ENCODE measurements at places on chromosomes 12 and 14.
A peak's percentile ranks its signal among the peaks of the same experiment; 100 is the strongest.

DNA sequence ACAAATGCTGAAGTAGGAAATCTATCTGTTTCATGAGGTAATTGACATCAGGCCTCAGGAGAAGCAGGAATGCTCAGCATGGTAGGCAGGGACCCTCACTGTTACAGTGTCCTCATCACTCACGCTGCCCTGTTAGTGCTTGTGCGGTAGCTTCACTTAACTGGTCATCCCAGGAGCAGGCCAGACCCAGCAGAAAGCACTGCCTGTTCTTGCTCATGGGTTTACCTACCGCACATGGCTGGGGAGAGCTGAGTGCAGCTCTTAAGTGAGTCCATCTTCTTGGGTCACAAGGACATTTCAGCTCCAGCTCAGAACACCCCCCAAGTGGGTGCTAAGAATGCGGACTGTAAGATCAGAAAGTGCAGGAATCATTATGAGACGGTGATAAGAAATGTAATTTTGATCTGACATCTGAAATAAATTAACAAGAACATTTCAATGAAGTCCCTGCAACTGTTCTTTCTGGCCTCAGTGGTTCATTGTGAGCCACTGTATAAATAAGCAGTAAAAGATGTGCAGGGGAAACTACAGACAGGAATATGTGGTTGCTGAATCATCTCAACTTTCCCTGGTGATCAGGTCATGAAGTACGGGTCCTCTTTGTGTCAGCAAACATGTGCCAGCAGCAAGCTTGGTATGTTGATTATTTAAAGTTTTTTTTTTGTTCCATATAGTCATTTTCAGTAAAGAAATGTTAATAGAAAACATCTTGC lies 757.7 kb upstream of the TMEM132C start:
- no peak for DNase-seq

GRCh38 chr14:69960296-69960695 lies 81.1 kb downstream of the SMOC1 start:
- no peak for DNase-seq

DNA sequence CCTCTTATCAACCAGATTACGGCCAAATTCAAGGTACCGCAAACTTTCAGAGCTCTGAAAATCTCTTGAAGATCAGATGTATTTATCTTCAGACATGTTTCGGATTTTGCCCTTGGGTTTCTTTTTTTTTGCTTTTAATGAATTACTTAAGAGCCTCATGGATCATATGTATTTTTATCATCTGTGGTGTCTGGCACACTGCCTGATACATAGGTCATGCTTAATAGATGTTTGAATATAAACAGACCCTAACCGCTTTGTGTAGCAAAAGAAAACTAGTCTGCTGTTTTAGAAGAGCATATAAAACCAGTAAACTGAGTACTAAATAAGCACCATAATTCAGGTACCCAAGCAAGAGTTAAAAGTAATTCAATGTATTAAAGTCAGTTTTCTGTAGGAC lies 20.1 kb upstream of the TBK1 start:
- DNase-seq, result no peak

GRCh38 chr12:93785249-93786010 lies 108.3 kb downstream of the CRADD start:
- peak; percentile 17 for DNase-seq

DNA sequence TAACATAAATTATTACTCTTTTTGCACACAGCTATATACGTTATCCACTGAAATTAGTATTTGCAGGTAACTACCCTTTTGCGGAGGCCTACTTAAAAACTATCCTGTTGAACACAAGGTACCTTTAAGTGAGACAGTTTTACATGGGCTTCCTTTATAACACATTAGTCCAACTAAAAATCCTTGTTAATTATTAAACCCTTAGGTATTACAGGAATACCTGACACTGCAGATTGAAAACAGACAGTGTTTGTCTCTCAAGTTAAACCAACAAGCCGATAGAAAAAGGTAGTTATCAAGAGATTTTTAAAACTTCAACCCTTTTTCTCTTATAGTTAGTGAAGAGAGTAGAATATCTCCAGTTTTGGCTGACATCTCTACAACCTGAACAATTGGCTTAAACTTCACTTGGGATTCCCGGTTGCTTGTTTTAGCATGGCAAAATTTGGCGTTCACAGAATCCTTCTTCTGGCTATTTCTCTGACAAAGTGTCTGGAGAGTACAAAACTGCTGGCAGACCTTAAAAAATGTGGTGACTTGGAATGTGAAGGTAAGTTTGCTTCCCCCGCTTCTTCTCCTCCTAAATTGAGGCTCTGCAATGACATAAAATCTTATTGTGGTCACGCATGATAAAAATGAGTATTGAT lies at the start of gene MIA2:
TSS of gene MIA2 (plus strand) at position 236 of the 647 bp plus-strand sequence. CDS start at position 436, 200 bp downstream.
- DNase-seq, result no peak

- DNase-seq, result peak; percentile 11
Observed at GRCh38 chr14:60722357-60723115, 1.6 kb downstream of the SIX4 start.

DNA sequence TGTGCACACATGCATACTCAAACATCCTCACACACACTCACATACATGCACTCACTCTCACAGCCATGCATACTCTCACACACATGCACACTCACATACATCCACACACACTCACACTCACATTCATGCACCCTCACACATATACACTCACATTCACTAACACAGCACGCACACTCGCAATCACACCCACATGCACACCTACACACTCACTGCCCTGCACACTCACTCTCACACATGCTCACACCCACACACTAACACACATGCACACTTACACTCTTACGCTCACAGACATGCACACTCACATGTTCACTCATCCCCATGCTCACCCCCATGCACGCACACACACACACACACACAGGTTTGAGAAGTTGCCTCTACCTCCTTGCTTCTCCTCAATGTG lies 63.2 kb upstream of the SFSWAP start:
- DNase-seq, result no peak

GRCh38 chr12:9340422-9341259 lies 132.4 kb upstream of the PZP start:
- DNase-seq, result no peak

DNA sequence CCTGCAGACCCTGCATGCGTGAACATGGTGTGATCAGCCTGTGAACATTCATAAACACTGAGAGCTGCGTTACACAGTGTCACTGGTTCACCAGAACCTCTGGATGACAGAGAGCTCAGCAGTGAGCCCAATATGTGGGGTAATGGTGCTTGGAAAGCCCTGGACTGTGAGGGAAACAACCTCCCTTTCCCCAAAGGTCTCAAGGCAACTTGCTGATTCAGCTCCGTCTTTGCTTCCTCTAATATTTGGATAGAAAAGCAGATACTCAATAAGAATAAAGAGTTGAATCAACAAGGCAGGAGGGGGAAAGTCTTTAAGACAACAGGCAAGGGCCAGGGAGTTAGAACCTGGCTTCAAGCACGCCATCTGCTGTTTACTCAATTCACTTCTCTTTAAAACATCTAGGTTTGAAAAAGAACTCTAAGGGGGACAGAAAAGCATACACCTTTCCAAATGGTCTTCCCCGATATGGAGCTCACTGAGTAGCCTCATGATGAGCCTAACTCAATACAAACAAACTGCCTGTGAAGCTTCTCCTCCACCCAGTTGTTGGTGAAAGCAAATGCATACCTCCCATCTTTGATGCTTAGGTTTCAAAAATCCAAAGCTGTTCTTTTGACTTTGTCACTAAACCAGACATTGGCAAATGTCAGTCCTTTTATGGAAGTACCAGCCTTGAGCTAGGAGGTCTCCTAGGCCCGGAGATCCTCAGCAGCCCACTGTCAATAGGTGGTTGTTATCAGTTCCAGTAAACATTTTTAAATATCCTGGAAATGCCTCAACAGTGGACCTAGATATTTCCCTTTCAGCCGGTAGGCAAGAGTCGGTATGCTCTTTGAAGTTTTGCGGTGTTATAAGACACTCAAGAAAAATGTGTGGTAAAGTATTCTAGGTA lies 76.1 kb downstream of the SAMD4A start:
- no peak for DNase-seq

DNA sequence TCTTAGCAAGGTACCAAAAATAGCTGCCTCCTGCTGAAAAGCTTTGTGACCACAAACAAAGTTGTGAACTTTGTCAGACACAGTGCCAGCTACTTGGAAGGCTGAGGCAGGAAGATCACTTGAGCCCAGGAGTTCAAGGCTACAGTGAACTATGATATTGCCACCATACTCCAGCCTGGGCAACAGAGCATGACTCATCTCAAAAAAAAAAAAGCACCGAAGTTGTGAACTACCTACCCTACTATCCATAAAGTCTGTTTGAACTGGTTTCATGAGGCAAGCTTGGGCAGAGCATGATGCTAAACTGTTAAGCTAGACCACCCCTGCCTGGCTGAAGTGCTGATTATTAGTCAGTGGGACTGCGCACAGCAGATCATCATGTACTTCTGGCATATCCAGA lies 75.5 kb downstream of the RAD52 start:
- no peak for DNase-seq

DNA sequence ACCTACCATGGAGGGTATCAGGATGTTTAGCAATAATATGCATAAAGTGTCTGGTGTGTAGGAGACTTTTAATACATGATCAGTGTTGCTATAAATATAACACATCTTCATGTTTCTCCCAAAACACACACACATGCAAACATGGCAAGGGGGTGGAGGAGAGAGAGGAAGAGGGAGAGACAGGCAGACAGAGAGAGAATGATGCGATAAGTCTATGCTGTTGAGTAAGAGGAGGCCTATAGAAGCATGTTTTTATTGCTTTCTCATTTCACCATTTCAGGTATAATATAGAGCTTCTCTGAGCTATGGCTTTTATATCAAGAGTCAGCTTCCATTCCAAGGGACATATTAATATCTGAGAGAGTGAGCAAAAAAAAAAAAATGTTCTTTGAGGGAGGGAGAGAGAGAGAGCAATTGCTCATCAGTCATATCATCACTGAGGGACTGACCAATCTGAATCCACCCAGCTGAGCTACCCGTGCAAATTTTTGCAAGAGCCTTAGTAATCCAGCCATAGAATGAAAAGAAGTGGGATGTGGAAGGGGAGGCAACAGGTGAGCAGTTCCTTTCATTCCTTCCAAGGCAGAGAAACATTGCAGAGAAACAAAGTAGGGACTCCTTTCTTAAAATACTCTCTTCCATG lies 54.8 kb upstream of the RASSF8 start:
- DNase-seq, result no peak

GRCh38 chr14:75570797-75571196 lies 7.6 kb upstream of the FLVCR2 start:
- DNase-seq, result no peak

GRCh38 chr12:40405419-40405818 lies 180.6 kb downstream of the LRRK2 start:
- no peak for DNase-seq

DNA sequence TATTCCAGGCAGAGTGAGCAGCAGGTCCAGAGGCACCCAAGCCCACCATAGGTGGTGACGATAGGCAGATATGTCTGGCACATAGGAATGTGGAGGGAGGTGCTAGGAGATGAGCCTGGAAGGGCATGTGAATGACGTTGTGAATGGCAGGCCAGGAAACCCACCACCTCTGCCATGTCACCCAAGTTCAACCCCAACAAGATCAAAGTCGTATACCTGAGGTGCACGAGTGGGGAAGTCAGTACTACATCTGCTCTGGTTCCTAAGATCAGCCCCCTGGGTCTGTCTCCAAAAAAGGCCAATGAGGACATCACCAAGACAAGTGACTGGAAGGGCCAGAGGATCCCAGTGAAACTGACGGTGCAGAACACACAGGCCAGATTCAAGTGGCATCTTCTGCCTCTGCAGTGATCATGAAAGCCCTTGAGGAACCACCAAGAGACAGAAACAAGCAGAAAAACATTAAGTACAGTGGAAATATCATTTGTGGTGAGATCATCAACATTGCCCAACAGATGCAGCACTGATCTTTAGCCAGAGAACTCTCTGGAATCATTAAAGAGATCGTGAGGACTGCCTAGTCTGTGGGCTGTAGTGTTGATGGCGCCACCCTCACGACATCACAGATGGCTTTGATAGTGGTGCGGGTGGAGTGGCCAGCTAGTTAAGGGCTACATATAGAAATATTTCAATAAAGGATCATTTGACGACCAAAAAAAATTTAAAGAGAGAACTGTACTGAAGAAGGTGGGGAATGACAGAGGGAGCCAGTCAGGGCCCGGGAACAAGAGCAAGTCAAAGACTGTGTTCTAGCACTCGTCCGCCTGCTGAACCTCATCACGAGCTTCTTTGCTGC lies 99.7 kb downstream of the ZFP36L1 start:
- no peak for DNase-seq

Data from effector memory CD8-positive, alpha-beta T cell (primary cell).